Activated T-helper 1 cell treated with anti-CD3 and anti-CD28 coated beads, Interleukin-2, amount 50 U/mL, for 16 hours (primary cell): ENCODE measurements at places on chromosomes 16 and 17.

DNA sequence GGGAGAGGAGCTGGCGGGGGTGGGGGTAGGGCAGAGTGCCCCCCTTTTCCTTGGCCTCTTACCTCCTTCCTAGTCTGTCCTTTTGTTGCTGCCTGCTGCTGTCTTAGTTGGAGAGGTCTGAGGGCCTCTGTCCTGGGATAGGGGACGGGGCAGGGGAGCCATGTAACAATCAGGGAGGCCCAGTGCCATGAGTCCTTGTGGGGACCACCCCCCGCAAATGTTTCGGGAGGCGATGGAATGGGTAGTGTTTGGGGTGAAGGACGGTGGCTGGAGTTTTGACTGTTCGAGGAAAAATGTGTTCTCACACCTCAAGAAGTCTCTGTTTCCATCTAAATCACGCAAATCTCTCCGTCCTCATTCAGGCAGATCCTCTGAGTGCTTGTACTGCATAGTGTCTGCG is 99.0 kb downstream of the OR1D5 start:
- no peak for DNase-seq

DNA sequence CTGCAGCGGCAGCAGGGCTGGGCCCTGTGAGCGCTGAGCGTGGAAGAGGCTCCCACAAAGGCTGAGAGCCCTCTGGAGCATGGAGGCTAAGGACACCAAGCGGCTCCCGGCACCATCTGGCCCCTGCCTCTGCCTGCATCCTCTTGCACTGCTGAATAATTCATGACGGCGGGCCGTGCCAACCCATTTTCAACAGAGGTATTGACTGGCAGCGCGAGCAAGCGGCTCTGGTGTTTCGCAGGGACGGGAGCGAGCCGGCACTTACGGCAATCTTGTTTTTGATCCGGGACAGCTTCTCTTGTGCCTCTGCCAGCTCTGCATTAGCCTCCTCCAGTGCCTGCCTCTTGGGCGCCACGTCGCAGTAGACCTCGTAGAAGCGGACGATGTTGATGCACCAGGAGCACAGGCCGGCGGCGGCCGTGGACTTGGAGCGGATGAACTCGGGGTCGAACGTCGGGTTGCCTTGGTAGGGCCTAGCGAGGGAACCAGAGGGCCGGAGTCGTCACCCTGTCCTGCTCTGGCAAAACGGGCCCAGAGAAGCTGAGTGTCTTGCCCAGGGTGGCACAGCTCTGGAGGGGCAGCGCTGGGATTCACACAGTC is 80.4 kb downstream of the PGS1 start:
- no peak for DNase-seq

DNA sequence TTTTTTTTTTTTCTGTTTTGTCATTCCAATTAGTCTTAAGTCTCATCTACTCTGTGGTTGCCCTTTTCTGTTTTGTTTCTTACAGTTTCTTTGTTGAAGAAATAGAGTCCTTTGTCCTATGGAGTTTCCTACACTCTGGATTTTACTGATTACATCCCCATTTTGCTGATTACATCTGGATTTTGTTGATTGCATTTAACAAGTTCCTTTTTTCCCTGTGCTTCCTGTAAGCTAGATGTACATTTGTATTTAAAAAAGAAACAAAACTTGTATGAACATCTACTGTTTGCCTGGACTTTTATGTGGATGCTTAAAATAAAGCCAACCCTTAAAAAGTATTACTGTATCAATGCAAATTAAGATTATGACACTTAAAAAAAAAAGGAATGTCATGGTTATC is 147.6 kb downstream of the CHD9 start:
- DNase-seq: no peak

GRCh38 chr17:14297161-14297851 is 3.6 kb upstream of the HS3ST3B1 start:
- DNase-seq: no peak

DNA sequence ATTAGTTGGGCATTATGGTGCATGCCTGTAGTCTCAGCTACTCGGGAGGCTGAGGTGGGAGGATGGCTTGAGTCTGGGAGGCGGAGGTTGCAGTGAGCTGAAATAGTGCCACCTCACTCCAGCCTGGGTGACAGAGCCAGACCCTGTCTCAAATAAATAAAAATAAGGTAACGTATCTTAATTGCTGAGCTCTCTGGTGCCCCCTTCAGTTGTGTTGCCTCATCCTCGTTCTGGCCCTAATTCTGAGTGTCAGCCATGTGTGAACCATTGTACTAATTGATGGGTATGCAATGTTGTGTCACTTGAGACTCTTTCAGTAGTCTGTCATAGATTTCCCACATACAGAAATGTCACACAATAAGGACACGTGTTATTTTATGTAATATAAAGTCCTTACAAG is 363.1 kb upstream of the RBFOX1 start:
- no peak for DNase-seq

GRCh38 chr17:72954579-72954978 is 137.9 kb downstream of the SLC39A11 start:
- no peak for DNase-seq

- no peak for DNase-seq
Observed at GRCh38 chr17:73820686-73821448, 176.6 kb upstream of the SDK2 start.

GRCh38 chr17:74566132-74566753 is 1.1 kb downstream of the CD300H start:
- no peak for DNase-seq

DNA sequence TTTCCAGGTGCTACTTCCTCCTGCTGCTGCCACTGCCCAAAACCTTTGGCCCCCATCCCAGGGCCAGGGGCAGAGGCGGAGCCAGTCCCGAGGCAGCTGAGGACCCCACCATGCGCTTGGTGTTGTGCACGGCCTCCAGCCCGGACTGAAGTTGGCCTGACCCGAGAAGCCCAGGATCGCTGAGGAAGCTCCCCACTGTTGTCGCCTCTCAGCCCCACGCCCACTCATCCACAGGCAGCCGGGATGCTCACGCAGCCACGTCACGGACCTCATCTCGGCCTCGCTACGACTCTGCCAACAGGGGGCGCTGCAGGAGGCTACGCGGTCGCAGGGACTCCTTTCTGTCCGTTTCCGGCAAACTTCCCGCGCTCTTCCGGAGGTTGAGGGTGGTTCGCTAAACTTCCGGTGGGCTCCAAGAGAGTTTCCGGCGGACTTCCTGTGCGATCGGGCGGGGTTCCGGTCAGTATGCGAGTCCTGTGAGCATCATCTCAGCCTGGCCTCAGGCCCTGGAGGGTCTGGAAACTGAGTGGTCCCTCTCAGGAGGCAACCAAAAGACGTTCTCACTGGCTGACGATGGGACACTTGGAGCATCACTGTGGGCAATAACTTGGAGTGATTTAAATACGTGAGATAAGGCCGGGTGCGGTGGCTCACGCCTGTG is 12.4 kb downstream of the ZG16B start:
- DNase-seq: peak; percentile 65

- DNase-seq: no peak
Observed at GRCh38 chr16:13390093-13390985, 488.9 kb downstream of the SHISA9 start.

DNA sequence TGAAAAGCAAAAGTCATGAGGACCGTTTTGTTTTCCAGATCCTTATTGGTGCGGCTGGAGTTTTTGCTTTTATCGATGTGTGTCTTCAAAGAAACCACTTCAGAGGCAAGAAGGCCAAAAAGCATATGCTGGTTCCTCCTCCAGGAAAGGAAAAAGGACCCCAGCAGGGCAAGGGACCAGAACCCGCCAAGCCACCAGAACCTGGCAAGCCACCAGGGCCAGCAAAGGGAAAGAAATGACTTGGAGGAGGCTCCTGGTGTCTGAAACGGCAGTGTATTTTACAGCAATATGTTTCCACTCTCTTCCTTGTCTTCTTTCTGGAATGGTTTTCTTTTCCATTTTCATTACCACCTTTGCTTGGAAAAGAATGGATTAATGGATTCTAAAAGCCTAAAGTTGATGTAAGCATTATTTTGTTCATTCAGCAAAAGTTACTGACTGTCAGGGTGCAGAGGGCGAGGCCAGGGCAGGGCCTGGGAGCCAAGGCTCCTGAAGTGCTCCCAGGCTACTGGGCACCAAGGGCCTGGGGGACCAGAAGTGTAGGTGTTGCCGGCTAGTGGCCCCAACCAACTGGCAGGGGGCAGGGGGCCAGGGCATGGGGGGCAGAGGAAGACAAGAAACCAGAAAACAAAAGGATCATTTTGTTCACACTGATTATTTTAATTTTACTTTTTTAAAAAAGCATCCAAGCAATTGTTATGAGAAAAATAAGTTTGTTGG is 8.8 kb downstream of the CMTM2 start:
- DNase-seq: no peak

DNA sequence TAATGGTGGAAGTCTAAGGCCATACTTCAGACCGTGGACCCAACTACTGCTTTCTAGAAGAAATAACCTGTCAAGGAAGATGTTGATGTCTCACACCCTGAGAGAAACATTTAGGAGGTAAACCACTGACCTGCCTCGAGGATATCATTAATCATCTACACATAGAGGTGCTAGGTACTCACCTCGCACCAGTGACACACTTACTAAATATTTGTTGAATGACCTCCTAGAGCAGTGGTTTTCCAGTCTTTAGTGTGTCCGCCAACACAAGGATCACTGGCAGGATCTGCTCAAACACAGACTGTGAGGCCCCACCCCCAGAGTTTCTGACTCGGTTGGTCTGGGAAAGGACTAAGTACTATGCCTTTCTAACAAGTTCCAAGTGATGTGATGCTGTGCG is 197.4 kb upstream of the CACNG5 start:
- no peak for DNase-seq

DNA sequence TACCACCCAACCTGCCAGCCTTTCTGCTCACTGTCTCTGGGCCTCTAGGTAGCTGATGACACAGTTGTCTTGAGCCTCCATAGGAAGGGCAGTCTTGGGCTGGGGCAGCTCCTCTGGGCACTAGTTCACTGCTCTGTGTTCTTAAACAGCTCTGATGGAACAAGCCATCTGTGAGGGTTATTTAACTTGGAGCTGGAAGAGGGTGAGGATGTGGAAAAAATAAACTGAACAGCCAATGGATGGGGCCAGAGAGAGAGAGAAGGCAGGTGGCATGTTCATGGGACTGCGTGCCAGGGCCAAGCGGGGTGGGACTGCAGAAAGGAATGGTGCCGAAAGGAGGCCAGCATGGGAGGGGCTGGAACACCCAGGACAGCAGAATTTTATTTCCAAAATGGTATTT is 52.6 kb downstream of the HIC1 start:
- no peak for DNase-seq

GRCh38 chr17:57133486-57133885 is 48.4 kb downstream of the AKAP1 start:
- no peak for DNase-seq

- DNase-seq: no peak
Observed at GRCh38 chr17:47776330-47777197, 43.5 kb downstream of the TBX21 start.

GRCh38 chr16:88686439-88687253 is at the start of gene SNAI3:
TSS of gene SNAI3 (minus strand) at chr16:88686507. CDS start at chr16:88686406, 101 bp downstream.
- DNase-seq: peak; percentile 66

DNA sequence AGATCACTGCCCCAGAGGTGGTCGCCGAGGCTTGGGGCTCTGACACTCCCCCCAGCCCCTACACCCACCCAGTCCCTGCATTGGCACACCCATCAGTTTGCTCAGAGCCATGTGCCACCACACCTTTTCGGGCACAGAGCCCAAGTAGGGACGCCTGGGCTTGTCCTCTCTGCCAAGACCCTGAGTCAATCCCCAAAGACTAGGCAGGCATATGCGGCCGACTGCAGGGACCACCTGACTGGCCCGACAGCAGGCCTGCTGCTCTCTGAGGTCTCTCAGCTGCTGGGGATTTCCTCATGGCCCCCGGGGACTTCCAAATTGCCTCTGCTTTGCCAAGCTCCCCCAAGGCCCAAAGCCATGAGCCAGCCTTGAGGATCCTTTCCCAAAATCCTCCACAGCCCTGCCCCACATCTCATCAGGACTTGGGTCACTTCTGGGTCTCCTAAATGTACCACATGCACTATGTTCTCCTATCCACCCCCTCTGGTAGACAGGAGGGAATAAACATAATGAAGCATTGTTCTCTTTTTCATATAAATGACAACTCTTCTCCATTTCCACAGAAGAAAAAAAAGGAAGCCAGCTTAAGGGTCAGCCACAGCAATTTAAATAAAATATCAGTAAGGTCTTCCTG is 30.6 kb downstream of the MYO18A start:
- no peak for DNase-seq

DNA sequence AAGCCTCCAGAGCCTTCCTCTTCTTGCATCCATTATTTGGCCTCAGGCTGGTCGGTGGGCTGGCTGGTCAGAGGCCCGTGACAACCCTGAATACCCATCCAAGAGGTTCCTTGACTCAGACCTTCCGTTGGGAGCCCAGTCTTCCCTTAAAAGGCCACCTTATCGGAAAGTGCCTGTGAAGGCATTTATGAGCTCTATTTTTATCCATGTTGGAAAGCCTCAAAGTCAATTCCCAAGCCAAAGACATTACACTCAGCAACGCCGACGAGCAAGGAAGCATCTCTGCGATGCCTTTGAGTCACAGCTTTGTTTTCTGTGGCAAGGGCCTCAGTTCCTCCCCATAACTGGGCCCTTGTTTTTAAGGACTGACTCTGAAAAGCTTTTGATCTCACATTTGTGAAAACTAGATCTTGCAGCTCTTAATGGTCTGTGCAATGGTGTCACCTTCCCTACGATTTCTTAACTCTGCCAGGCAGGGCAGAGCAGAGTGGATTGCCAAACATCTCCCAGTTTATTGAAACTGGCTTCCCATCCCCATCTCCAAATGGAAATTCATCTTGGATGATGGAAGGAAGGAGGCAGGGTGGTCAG is 13.3 kb upstream of the SPOP start:
- no peak for DNase-seq

DNA sequence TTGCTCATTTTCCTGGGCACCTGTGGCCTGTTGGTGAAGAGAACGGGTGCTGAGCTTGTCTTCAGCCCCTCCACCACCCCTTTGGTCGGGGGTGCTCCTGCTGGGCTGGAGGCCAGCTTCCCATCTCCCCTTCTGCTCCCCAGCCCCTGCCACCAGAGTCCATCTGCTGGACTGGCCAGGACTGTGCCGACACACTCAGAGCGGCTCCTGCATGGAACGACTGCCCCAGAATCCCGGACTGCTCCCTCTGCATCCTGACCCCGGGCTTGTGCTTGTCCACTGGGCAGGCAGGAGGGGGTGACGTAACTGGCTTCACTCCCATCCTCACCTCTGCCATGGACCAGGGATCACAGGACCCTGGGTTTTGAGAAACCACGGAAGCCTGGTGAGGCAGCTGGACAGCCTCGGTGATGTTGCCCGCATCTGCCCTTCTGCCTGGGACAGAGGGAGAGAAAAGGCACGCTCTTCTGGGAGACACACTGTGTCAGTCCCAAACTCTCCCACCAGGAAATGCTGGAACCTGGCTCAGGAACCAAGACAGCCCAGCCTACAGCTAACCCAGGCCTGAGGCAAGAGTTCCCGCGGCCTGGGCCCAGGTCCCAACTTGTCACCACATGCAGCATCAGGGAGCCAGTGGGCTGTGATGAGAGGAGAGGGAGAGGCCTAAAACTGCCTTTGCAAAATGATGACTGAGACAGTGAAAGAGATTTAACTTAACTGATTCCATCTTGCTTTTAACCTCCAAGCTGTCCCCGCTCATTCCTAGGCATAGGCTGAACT is 16.1 kb upstream of the GSDMA start:
- DNase-seq: no peak

GRCh38 chr16:617855-618254 is 12.9 kb upstream of the WFIKKN1 start:
- no peak for DNase-seq
